Aorta (tissue), 5 donors: ENCODE measurements at places on chromosomes 3 and 15. TPM values are rescaled to one million over a fixed set of nuclear protein-coding genes. Genes with fewer than 3 reads are reported as not detected.

DNA sequence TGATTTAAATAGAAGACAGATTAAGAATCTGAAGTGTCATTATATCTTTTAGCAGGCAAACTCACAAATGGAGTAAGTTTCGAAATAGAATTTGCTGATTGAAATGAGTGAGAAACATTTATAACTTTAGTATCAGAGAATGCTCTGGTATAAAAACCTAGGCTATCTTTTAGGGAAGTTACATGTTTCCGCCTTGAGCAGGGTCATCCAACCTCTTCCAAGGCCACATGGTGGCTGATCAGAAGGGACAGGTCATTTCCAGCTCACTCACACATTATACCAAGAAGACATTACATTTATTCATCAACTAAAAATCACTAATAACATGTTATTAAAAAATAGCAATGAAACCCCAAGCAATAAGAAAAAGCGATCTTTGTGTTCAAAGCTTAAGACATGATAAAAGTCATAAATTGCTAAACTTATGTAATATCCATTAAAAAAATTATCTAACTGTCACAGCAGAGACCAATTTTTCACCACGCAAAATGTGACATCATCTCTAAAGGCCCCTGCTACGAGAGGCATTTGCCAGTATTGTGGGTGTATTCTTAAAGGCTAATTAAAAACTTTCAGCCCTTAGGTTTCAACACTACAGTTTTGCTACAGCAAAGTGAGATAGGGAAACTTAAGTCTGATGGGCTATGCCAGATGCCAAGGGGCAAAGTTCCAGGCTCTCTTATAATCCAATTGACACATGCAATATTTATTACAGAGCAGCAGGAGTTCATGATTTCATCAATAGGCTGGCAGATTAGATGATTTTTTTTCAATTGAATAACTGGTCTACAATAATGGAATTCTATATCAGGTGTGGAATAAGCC lies 240.4 kb upstream of the TBL1XR1 start:
- no peak for DNase-seq

The OIP5 gene
- 2.0 TPM for polyA plus RNA-seq

- DNase-seq: no peak
Measured at GRCh38 chr3:73772076-73772886, 147.5 kb upstream of the PDZRN3 start.

- no peak for DNase-seq
Measured at GRCh38 chr3:162400697-162401096, 904.1 kb downstream of the OTOL1 start.

- DNase-seq: no peak
Measured at GRCh38 chr3:27208961-27209616, 160.1 kb downstream of the NEK10 start.
